ENCODE measurements at places on chromosomes 7 and 10. TPM values are rescaled to one million over a fixed set of nuclear protein-coding genes. Genes with fewer than 3 reads are reported as not detected.

DNA sequence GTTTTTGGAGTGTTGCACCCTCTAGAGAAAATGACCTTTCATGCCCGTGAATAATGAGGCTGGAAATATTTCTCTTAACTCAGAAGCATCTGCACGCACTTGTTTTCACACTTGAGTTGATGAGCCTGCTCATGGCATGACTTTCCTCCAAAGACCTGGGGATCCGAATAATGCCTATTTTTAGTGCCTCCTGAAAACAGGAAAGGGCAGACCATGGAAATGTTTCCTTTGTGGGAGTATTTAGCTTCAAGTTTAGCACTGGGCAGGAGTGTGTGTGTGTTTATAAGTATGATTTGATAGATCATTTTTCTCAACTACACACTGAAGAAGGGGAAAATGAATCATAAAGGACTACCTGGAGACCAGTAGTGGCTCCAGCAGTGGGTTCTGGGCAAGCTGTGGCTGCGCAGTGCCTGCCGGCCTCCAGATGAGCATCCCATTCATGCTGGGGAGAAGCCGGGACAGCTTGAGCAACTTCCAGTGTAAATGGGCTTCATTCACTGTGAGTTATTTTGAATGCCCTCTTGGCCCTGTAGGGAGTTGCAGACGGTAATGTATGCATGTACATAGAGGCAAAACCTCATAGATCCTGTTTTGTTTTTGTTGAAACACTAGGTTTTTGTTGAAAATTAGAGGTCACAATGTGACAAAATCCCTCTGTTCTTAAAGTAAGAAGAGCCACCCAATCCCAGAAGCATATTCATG, 117.8 kb upstream of the INSYN2A start:
- no peak for DNase-seq

GRCh38 chr7:74220229-74220628, 10.4 kb downstream of the LAT2 start:
- DNase-seq: no peak

DNA sequence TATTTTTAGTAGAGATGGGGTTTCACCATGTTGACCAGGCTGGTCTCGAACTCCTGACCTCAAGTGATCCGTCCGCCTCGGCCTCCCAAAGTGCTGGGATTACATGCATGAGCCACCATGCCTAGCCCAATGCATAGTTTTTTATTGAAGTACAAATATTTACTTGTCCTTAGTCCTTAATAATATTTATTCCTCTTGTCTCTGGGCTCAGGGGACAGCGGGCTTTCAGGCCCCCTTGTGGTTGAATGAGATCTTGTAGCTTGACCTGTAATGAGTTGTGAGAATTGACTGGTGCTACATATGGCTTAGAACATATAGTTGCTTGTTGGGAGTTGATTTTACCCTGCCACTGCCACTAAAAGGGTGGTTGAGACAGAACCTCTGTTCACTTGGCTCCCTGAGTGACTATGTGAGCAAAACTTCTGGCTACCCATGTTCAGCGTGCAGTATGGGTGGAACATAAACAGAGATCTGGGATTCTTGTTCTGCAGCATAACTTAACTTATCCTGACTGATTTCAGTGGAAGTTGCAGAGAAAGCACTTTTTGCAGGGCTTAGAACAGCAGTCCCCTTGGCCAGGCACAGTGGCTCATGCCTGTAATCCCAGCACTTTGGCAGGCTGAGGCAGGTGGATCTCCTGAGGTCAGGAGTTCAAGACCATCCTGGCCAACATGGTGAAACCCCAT, 14.9 kb downstream of the CCL26 start:
- DNase-seq: no peak

DNA sequence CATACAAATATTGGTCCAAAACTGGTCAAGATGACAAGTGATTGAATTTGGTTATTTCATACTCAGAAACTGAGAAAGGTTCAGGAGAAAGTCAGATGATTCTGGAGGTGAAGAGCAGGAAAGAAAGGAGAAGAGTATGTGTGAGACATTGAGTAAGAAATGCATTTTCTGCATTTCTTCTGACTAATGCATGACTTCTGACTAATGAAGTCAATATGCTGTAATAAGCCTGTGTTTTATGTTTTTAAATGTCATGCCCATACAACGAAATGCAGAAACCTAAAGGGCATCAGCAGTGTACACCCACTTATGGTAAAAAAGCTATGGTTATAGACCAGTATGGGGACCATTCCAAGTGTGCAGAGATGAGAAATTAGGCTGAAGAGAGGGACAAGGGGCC, 1227.8 kb upstream of the SORCS1 start:
- DNase-seq: no peak

DNA sequence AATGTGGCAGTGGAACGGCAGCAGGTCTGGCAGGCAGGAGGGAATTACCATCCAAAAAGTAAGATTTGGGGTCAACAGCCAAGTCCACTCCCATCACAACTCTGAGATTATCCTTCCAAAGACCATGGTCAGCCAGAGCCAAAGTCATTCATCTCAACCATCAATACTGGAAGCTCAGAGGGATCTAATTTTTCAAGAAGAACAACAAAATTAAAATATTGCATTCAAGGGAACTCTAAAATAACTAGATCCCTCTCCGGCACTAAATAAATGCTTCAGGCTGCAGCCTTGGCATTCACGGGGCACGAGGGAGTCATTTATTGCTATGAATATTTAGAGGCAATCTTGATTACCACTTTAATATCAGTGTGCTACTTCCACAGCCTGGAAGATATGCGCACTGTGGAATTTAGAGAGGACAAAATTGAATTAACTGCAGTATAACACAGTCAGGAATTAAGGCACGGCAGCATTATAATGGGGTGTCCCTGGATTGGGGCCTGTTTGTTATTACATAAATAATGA, 102.0 kb downstream of the ADAM12 start:
- DNase-seq: no peak

GRCh38 chr10:29370097-29371092, 81.5 kb downstream of the LYZL1 start:
- no peak for DNase-seq

The CPVL gene
- total RNA-seq: 4.9 TPM

- no peak for DNase-seq
Observed at GRCh38 chr10:123597676-123598075, 68.5 kb upstream of the GPR26 start.

The ELOVL3 gene
- 0.24 TPM for total RNA-seq

The SLC39A12 gene
- total RNA-seq: 0.13 TPM

DNA sequence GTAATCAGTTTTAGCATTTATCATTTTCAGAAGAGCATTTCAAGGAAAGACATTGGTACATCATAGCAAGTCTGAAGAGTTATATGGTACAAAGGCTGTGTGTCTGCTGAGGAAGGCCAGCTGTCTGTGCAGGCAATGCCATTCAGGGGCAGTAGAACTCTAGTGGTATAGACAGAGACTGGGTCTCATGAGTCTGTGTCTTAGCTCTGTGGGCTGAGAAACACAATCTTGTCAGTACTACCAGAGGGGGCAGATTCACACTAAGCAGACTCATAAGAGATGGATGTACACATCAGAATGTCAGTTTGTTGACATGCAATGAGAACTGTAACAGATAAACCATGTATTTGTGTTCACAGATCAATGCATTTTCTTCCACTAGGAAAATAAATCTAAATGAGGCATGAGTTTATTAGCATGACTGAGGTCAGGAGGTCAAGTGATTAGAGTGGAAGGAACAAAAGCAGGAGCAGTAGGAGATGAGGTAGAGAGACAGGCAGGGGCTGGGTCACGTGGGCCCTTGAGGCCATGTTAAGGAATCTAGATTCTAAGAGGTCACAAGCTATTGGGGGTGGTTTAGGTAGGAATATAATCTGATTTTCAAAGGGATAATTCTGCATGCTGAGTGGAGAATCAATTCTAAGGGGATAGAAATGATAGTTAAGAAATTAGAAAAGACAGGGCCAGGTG, 7.5 kb upstream of the GGCT start:
- DNase-seq: no peak

DNA sequence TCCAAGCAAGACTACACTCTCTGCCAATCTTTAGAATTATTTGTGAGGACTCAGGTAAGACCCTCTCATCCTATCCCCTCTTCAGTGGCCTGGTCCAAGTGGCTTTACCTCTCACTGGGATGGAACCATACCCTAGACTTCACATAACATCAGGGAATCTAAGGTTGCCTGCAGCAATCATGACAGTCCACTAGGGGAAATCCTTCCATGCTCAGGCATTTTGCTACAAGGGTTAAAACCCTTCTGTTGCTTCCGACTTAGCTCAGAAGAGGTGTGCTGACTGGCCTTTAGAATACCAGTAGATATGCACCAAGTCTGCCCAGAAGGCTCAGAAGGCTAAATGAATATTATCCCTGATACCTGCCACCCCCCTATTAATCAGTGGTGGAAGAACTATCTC, 24.9 kb upstream of the NPS start:
- DNase-seq: no peak

Data from colonic mucosa (tissue), 4 donors.